Stimulated activated CD4-positive, alpha-beta T cell treated with anti-CD3 and anti-CD28 coated beads, Interleukin-4, amount 100 ng/mL, for 48 hours (primary cell): ENCODE measurements at places on chromosomes 1 and 21.

DNA sequence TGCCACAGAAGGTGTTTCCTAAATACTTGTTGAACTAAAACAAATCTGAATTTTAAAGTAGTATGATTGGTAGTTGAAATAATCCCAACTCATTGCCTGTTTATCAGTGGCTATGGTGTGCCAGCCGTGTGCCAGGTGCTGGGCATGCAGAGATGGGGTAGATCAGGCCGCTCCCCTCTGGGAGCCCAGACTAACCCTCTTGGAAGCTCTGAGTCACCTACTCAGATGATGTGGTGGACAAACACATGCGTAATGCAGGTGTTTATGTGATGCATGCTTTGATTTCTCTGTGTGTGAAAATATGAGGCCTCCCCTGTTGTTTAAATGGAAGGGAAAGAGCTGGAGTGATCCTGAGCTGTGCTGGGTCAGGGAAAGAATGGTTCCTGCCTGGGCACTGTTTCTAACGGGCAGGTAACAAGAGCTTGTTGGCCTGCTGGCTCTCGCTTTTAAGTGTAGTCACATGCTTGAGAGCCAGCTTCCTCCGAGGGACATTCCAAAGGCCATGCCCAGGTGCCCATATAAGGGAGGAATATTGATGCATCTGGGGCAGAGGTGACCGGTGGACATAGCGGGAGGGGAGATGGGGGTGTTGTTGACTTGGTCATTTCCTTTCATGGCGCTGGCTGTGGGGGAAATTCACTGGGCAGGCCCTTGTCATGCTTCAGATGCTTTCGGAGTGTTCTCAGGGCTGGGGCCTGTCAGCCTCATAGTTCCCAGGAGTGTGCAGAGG lies 10.2 kb downstream of the MFN2 start:
- DNase-seq = no peak

DNA sequence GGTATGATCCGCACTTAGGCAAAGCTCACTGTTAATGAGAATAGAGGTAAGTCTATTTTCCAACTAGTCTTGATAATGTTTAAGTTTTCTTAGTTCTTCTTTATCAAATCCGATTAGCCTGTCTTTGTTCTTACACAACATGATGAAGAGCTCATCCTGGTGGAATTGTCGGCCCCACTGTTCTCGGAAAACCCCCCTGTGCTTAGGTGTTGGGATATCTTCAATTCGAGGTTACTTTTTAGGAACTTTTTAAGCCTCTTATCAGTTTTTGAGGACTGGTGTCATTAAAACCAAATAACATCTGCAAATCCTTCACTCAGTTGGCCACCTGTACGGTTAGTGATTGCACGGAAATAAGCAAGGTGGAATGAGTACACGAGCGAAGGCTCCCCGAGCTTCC lies 60.7 kb upstream of the KIF26B start:
- no peak for DNase-seq

DNA sequence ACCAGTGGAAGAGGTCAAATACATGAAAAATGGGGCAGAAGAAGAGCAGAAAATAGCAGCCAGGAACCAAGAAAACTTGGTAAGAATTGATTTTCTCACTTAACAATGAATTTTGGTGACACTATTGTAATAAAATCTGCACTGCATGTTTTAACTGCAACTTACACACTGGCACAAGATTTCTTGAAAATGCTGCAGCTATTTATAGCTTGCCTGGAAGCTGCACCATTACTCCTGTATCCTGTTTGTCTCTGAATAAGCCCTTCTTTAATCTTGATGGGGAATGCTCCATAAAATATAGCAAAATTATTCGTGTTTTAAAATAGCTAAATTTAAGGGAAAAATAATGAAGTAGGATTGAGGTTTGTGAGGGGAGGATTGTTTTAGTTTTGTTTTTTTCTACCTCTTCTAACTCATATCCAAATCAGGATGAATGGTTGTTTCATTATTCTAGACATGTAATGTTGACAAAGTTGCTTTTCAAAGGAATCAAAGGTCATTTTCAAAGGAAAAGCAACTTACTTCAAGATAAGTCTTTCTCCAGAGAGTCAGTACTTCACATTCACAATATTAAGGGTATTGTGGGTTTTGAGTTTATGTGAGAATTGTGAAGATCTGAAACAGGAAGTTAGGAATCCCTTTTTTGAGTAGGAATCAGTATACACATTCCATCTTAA lies 120.9 kb downstream of the C1orf21 start:
- no peak for DNase-seq

- no peak for DNase-seq
These were observed 105.8 kb downstream of the SIK1 start for GRCh38 chr21:43321111-43321510.

DNA sequence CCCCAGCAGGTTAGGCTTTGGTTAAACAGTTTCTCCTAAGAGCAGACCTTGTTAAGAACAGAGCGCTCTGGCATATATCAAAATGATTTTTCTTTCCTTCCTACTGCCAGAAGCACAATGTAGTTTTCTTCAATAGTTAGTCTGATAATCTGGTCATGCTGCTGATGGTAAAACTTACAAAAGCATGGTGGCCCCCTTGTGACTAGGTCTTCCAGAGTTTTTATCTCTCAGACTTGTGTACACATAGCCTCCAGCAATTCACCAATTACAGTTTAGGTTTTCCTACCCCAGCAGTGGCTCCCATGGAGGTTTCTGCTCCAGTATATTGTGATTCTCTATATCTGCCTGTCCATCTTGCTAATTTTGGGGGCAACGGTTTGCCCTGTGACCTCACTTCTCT lies 73.3 kb upstream of the DPH5 start:
- DNase-seq = no peak

DNA sequence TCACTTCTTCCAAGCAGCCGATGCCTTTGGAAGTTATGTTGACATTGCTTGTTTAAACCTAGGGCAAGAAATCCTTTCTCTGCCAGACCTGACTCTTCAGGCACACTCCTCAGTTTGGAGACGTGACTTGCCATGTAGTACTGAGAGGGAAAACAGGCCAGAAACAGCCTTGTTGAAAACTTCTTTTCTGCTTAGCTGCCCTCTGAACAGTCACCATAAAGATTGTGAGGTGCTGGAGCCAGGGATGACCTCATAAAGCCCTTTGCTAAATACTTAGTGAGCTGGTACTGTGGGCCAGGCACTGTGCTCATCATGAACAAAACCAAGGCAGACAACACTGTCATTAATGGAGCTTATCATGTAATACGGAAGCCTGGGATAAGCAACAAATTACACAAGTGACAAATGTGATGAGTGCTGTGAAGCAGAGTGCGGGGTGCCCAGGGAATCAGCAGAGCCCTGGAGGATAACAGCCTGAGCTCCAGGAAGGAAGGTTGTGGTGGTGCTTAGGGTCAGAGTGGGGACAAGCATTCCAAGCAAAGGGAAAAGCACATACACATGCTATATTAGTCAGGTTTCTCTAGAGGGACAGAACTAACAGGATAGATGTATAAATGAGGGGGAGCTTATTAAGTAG lies 42.4 kb downstream of the MTARC1 start:
- no peak for DNase-seq

DNA sequence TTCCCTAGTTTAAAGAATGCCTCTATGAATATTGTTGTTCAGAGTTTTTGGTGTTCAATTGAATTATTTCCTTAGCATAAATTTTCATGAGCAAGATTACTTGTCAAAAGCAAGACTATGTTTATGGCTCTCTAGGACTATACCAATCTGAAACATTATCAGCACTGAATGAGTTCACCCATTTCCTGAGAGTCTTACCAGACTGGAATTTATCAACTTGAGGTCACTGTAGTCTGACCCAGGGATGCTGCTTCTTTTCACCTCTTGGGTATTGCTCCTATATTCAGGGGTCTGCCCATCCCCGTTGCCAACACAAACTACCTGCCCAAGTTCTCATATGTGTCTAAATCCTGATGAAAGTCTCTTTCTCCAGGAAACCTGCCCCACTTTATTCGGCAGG lies 42.6 kb downstream of the OPTC start:
- no peak for DNase-seq

DNA sequence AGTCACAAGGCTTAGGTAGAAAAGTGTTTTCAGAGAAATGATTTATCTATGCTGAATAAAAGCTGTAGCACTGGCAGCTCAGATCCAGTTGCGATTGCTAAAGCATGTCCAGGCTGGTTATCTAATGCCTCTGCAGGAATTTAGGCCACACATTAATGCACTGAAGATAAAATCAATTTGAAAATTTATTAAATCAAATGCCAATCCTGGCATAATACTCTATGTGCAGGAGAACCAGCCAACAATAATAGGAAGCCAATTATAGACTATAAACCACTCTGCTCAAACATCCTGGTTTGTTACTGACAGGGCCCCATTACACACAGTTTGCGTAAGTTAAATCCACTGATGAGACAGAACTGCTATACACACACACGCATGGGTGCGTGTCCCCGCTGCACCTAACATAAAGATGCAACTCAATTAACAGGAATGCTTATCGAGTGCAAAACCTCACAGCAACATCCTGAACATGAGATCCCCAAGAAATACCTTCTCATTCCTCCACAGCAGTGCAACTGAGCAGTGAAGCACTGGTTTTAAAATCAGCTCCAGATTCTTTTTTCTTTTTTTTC lies 40.6 kb downstream of the PTP4A2 start:
- no peak for DNase-seq

DNA sequence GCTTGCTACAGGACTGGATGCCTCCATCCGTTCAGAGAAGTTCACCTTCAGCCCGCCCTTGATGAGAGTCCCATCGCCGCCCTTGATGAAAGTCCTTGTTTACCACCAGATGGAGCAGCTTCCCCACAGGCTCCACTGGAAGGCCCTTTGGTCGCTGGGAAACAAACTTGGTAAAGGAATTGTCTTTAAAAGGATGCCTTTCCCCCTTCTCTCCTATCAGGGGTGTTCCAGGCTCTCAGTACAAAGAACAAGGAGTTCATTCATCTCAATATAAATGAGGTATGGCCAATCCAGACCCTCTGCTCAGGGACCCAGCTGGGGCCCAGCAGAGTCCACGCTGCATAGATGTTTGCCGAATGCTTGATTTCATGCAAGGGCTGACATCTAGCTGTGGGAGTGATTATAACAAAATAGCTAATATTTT lies 50.8 kb downstream of the CAPN9 start:
- DNase-seq = no peak

- DNase-seq = no peak
These were observed 175.3 kb downstream of the PLPP3 start for GRCh38 chr1:56404066-56404465.

DNA sequence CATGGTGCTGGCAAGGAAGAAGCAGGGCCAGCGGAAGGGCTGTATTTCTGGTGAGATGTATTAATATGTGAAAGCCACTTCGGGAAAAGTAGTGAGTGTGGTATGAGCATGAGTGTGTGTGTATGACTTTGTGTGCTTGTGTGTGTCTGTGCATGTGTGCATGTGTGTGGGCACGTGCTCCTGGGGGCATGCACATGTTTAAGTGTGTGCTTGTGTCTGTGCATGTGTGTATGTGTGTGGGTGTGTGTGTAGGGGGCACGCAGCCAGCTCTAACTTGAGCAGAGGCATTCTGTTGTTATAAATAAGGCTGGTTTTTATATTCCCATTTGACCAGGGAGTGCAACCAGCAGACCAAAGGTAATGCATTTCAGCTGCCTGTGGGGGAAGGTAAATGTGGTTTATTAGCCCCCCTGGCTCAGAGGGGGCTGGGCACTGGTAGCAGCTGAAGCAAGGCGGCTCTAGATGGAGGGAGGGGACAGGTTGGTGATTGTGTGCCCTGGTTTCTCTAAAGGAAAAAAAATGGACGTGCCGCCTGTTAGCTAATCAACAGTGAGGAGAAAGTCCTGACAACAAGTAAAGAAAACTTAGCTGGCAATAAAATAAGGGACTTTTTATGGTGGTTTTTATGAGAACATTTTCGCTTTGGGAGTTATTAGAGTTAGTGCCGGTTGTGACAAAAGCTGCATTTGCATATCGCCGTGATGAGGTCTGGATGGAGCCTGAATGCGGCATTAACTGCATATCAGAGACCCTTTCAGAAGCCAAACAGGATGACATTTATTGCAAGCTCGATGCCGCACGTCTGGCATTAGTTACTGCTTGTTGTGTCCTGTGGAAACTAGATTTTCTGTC lies 180.1 kb downstream of the CAMTA1 start:
- DNase-seq = no peak

- no peak for DNase-seq
These were observed 33.2 kb upstream of the BSDC1 start for GRCh38 chr1:32427264-32427963.

DNA sequence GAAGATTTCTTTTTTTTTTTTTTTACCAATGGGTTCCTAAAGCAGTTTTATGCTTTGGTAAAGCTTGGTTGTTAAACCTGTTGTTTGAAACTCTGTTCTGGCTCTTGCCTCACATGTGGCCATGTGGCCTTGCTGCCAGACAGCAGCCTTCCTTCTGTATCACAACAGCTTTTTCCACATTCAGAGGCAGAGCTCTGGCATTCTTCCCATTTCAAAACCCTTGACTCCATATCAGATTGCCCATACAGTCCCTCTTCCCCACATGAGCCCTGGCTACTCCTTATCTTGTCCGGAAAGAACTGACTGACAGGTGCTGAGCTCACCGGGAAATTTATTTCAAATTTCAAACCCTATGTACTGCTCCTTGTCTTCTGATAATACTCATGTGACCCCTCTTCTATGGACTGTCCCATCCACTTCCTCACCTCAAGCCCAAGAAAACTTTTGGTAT lies 38.5 kb upstream of the LAX1 start:
- no peak for DNase-seq

DNA sequence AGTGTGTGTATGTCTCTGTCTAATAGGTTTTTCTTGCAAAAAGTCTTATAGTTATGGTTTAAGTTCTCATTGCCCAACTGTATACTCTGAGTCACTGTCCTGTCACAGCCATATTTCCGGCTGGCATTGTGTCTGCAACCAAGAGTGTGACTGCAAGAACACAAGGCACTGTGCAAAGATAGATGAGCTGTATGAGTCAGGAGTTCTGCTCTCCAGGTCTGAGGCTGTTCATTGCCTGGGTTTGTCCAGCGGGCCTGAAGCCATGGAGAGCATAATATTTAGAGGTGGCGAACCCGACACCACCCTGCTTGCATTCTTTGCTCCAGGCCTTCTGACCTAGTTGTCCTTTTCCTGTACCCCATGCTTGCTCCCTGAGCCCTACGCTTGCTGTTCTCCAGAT lies 50.9 kb upstream of the CNIH3 start:
- no peak for DNase-seq

GRCh38 chr1:200749090-200749489 lies 10.4 kb downstream of the CAMSAP2 start:
- DNase-seq = no peak

DNA sequence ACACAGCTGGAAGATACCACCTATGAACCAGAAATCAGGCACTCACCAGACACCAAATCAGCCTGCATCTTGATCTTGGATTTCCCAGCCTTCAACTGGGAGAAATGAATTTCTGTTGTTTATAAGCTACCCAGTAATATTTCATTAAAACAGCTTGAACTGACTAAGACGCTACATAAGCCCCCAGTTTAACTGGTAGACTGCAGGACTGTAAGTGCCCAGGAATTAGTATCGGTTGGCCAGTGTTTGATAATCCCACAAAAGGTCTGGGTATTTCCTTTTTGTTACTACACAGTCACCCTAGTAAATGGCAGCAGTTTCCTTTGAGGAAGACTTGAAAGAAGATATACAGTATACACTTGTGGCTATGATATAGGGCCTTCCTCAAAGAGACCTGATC lies 7.3 kb upstream of the SLC35D1 start:
- DNase-seq = no peak
